ENCODE measurements at places on chromosomes 16 and 17.

GRCh38 chr16:55900616-55901393 lies 25.6 kb upstream of the CES5A start:
- no peak for DNase-seq

GRCh38 chr16:49788986-49789385 lies 66.9 kb downstream of the ZNF423 start:
- DNase-seq: no peak

- no peak for DNase-seq
Measured at GRCh38 chr17:79797492-79798298, 818 bp upstream of the CBX8 start.

DNA sequence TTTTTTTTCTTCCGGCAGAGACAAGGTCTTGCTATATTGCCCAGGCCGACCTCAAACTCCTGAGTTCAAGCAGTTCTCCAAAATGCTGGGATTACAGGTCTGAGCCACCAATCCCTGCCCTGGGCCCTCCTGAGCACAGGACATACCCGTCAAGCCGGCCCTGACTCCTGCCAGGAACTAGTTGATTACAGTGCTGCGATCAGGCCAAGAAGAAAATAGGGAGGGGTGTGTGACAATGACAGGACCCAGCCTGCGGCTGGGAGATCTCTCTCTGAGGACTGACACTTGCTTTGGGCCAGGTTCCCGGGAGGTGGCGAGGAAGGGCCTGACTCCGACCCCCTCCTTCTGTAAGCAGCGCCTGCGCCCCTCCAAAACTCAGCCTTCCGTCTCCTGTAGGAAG lies 276.6 kb downstream of the MRTFB start:
- DNase-seq: no peak

- no peak for DNase-seq
Measured at GRCh38 chr17:56109836-56110235, 43.4 kb upstream of the ANKFN1 start.

DNA sequence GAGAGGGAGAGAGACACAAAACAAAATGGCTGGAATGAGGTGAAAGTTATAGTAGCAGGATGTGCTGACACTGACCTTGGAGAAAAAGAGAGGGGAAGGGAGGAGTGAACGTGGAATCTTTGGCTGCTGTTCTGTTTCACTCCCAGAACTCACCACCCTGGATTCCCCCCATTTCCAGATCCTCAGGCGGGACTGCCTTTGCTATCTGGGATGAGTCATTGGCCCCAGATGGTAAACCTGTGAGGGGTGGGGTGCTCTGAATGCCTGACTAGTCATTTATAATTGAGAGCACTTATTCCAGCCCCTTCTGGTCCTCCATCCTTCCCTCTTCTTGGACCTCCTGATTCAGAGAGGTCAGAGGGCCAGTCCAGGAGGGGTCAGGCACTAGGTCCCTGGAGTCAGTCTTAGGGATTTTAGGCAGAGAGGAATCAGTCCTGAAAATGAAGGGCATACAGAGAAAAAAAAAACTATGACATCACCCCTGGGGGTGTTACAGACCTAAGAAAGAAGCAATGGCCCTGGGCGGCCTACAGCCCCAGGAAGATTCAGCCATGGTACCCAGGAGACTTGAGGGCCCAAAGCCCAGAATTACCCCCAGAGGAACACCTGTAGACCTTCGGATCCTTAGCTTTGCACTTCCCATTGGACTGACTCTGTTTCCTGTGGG lies 2.2 kb upstream of the ZG16 start:
- DNase-seq: no peak

GRCh38 chr16:85461022-85461813 lies 151.9 kb upstream of the GSE1 start:
- DNase-seq: no peak

GRCh38 chr17:19291646-19292376 lies 54.6 kb downstream of the EPN2 start:
- no peak for DNase-seq

DNA sequence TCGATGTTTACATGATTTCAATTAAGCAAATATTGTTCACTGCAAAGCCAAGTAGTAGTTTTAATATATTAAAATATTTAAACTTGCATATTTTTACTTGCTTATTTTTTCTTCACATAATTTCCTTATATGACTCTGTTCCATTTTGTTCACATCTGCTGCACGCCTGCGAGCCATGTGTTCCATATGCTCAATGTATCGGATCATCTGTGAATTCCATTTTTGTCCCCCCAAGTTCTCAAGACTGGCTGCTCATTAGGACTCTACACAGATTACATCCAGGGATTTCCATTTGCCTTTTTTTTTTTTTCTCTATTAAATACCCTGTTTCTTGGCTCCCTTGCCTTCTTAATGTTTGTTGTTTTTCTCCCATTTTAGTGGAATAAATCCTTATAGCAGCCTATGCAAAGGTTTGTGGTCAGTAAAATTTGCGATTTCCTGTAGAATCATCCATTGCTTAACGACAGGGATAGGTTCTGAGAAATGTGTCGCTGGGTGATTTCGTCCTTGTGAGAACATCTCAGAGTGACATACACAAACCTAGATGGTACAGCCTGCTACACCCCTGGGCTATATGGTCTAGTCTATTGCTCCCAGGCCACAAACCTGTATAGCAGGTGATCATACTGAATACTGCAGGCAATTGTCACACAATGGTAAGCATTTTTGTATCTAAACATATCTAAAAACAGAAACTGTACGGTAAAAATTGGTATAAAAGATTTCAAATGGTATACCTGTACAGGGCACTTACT lies 30.2 kb upstream of the TEKT3 start:
- DNase-seq: no peak

- no peak for DNase-seq
Measured at GRCh38 chr17:73770115-73770848, 126.0 kb upstream of the SDK2 start.

DNA sequence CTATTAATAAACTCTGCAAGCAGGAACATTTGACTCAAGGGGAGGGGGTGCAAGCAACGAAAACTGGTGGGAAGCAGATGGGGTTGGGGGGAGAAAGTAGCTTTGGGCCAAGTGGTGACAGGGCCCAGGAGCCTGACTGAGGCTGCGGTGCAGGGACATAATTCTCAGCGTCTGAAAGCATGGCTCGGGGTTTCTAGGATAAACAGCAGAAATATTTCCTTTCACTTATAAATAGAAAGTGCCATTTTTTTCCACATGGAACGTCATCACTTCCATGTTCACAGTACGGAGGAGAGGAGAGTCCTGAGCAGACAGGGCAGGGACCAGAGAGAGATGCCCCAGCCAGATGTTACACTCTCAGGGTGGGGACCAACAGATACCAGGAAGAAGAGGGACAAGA lies 197.1 kb downstream of the ZFHX3 start:
- DNase-seq: no peak

DNA sequence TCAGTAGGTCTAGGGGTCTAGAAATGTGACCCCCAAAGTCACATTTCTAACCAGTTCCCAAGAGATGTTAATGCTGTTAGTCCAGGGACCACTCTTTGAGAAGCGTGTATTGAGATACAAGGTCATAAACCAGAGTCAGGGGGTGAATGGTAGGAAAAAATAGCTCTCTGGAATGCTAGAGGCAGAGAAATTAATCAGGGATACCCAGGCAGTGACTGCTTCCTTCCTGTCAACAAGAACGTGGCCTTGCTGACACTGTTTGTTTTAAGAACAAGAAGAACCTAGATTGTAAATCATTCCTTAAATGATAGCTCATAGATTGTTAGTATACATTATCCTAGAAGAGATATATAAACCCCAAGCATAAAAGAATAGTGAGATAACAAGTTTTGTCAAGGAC lies 43.8 kb downstream of the PITPNM3 start:
- no peak for DNase-seq

DNA sequence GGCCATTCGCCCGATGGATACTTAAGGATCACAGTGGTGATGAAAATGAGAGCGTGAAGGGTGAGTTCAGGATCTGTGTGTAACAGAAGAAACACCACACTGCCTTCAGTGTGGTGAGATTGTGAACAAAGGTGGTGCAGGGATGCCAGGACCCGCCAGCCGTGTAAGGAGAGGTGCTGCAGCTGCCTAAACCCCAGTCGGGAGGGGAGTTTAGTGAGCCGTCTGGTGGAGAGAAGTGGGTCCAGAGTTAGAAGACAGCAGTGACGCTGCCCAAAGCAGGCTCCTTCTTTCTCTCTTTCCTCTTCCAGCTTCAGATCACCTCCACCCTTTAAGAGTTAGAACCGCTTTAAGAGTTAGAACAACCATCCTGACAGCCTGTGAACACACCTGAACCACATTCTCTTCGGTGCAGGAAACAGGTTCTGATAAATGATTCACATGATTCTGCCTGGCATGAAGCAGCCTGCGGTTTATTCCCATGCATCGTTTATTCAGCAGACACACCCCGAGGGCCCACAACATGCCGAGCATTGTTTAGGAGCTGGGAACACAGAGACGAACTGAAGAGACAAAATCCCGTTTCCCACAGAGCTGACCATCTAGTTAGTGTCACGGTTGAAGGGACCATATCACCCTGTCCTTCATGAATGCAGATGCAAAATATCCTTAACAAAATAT lies 84.0 kb upstream of the DNAH17 start:
- DNase-seq: no peak

GRCh38 chr16:17538927-17539326 lies 68.2 kb upstream of the XYLT1 start:
- no peak for DNase-seq

GRCh38 chr17:42704837-42705494 lies 22.6 kb downstream of the CNTNAP1 start:
- DNase-seq: no peak
